ENCODE measurements at places on chromosomes 2 and 18. TPM values are rescaled to one million over a fixed set of nuclear protein-coding genes. Genes with fewer than 3 reads are reported as not detected.

DNA sequence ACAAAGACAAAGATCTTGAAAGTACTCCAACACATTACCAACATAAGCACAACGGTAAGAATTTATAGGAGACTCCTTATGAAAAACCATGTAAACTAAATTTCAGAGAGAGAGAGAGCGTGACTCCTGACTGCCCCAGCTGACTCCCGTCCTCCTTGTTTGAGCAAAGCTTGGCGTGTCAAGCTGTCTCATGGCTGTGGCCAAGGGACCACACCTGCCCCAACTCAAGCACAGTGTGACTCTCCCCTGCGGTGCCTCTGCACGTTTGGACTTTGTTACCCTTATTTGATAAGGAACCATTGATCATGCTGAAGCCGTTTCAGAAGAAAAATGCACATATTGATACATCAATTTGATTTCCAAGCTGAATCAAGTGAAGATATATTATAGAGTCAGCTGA, 124.8 kb downstream of the COL6A3 start:
- DNase-seq: no peak

The KCNK3 gene
- not detected for total RNA-seq

GRCh38 chr2:205700331-205701132, 18.2 kb downstream of the NRP2 start:
- DNase-seq: no peak

The UCN gene
- total RNA-seq: 2.3 TPM

- no peak for DNase-seq
Observed at GRCh38 chr2:160695402-160696086, 201.9 kb upstream of the RBMS1 start.

GRCh38 chr18:62788111-62788510, 72.8 kb downstream of the PHLPP1 start:
- no peak for DNase-seq

DNA sequence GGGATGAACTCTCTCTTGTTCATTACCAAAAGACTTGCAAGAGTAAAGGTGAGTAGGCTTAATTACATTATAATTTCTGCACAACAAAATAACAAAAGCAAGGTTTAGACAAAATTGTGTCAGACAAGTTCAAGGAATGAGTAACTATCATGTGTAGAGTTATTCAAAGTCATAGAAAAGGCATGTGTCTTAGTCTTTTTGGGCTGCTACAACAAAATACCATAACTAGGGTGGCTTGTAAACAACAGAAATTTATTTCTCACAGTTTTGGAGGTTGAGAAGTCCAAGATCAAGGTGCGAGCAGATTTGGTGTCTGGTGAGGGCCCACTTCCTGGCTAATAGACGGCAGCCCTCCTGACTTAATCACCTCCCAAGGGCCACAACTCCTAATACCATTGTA, 37.6 kb downstream of the IL1R2 start:
- no peak for DNase-seq

- DNase-seq: no peak
Observed at GRCh38 chr2:145715601-145716000, 1195.7 kb upstream of the ZEB2 start.

DNA sequence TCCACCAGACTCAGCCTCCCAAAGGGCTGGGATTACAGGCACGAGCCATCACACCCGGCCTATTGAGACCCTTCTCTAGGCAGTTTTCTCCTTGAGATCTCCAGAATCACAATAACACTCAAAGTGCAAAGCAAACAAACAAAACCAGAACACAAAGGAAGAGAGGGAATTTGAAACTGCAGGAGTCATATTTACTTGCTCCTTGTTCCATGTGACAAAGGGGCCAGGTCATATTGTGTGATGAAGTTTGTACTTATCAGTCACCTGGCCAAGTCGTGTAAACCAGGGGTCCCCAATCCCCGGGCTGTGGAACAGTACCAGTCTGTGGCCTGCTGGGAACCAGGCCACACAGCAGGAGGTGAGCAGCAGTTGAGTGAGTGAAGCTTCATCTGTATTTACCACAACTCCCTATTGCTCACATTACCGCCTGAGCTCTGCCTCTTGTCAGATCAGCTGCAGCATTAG, 26.5 kb downstream of the SCYGR8 start:
- DNase-seq: no peak

DNA sequence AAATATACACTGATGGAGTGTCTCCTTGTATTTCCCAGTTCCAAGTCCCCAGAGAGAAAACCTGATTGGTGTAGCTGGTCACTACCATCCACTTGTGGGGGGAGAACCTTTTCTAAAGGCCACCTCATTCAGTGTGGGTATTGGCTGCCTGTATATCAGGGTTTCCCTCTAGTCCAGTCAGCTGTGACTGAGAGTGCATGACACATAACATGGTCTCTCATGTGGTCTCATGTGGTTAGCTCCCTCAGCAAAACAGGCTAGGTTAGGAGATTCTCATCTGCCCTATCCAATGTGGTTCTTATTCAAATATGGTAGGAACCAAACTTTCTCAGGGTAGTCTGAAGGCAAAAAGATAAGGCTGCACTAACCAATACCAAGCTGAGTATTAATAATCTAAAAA, 4.1 kb upstream of the GORASP2 start:
- DNase-seq: no peak

The UGT1A8 gene
- total RNA-seq: not detected

- no peak for DNase-seq
Observed at GRCh38 chr18:49707599-49707998, 105.7 kb downstream of the ACAA2 start.

The MEP1B gene
- total RNA-seq: not detected

DNA sequence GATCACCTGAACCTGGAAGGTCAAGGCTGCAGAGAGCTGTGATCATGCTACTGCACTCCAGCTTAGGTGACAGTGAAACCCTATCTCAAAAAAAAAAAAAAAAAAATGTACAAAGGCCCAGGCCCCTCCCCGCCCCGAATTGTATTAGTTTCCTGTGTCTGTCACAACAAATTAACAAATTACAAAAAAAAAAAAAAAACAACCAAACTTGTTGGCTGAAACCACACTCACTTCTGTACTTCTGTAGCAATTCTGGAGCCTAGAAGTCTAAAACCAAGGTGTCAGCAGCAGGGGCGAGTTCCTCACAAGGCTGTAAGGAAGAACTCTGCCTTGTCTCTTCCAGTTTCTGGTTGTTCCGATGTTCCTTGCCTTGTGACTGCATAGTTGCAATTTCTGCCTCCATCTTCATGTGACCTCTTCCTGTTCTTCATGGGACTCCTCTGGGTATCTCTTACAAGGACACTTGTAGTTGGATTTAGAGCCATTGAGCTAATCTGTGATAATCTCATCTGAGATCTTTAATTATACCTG, 100.8 kb upstream of the ZSWIM2 start:
- no peak for DNase-seq

The TMEM178A gene
- not detected for total RNA-seq

GRCh38 chr2:47504174-47504810, 101.3 kb downstream of the MSH2 start:
- DNase-seq: no peak

Measured in activated CD4-positive, alpha-beta T cell treated with anti-CD3 and anti-CD28 coated beads, Interleukin-2, amount 10 ng/mL, durations not matched to agents 7 days and 5 days (primary cell).